ENCODE measurements at places on chromosomes 7 and 10.

GRCh38 chr7:132300599-132301277 is 275.5 kb downstream of the PLXNA4 start:
- DNase-seq: no peak

DNA sequence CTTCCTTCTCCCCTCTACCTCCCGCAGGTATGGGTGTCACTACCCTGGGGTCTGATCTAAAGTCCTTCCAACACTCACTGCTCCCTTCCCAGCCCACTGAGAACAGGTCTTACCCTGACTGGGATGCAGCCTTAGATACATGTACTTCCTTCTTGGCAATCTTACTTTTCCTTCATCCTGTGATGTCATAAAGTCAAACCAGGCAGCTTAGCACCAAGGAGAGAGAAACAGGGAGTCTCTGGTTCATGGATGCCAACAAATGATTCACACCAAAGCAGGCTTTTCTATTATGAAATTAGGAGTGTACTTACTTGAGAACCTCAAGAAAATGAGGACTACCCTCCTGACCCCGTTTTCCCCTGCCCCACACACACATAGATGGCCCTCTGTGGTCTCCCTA is 111.0 kb upstream of the KMT2E start:
- DNase-seq: no peak

DNA sequence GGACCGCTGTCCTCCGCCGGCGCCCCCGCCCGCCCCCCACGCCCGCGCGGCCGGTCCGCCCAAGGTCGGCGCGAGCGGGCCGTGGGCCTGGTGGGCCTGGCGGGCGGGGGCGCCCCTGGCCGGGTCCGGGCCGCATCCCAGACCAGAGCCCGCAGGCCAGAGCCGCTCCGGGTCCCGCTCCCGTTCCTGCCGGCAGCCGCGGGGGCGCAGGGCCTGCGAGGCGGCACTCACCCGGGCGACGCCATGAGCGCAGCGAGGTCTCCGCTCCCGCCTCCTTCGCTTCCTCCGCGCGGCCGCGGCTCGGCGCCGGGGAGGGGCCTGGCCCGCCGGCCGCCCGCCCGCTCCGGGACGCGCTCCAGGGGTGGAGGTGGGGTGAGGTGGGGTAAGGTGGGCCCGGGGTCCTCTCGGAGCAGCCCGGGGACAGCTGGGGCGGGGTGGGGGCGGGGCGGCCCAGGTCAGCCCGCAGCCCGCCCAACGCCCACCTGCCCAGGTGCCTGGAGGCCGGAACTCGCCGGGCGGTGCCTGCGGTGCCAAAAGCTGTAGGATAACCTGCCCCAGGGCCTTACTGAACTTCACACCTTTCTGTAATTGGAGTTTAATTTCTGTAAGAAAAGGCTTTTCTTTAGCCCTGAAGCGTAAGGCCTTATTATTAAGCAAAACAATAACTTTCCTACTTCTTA is at the start of gene URGCP:
Gene URGCP (minus strand): TSS at position 266 of the 680 bp plus-strand sequence. CDS start 21 bp downstream, at position 245.
- DNase-seq: peak; percentile 26

- no peak for DNase-seq
Observed at GRCh38 chr10:52993109-52993508, 220.5 kb upstream of the MBL2 start.

DNA sequence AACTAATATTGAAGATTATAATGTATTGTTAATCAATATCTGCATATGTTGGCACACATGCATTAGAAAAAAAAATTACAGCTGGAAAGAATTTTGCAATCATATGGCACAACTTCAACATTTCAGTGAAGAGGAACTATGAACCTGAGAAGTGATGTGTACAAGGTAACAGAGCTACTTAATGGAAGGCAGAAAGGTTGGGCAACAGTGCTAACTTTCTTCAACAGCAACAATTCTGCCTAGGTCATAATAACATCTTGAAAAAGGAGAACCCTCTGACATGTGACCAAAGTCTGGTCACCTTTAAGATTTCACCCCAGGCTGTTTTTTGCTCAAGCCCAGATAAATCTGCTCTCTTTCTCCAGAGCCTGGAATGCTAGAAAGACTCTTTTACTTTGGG is 47.9 kb upstream of the SKAP2 start:
- no peak for DNase-seq

DNA sequence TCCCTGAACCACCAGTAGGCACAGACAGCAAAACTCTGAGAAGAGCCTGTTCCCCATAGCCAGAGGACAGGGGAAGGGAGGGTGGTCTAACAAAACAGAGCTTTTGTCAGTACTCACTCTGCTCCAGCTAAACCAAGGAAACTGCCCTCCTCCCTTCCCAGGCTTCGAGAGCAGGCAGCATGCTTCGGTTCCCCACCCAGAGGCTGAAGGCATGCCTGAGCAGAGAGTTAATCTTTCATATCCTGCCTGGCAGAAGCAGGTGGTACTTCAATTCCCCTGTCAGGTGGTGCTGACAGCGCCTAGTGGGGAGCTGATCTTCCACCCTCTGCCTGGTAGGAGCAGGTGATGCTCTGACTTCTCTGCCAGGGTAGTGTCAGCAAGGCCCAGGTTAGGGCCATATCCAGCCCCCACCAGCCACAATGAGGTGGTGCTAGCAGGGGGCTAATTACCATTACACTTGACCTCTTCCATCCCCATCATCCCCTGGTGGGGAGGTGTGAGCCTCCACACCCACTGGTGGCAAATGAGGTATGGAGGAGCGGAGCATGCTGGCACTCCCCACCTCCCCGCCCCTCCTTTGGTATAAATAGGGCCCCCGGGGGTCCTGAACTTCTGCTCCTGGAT is 35.1 kb downstream of the SDK1 start:
- no peak for DNase-seq

- no peak for DNase-seq
Observed at GRCh38 chr10:43452356-43452914, 15.5 kb downstream of the ZNF487 start.

DNA sequence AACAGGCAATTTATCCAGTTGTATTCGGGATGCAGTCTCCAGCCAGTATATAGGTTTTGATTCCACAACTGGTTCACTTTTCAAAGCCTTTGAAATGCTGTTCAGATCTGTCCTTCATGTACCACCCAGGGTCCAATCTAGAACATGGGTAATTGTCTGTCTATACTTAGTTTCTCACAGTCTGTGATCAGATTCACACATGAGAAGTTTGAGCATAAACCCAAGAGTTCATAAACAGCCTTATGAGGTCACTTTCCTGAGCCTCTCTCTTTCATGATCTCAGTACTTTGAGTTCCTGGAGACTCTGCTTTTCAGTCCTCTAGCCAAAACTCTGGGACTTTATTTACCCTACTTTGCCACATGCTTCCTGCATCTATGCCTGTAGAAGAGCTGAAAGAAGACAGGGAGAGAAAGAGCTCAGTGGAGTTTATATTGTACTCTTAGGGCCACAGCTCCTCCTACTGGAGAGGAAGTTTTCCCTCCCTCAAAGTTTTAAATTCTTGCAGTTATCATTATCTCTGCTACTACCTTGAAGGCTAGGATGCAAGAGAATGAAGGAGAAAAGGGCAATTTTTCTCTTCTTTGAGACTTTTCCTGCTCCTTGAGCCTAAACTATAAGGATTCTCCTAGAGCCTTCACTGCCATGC is 172.0 kb downstream of the ZEB1 start:
- no peak for DNase-seq

DNA sequence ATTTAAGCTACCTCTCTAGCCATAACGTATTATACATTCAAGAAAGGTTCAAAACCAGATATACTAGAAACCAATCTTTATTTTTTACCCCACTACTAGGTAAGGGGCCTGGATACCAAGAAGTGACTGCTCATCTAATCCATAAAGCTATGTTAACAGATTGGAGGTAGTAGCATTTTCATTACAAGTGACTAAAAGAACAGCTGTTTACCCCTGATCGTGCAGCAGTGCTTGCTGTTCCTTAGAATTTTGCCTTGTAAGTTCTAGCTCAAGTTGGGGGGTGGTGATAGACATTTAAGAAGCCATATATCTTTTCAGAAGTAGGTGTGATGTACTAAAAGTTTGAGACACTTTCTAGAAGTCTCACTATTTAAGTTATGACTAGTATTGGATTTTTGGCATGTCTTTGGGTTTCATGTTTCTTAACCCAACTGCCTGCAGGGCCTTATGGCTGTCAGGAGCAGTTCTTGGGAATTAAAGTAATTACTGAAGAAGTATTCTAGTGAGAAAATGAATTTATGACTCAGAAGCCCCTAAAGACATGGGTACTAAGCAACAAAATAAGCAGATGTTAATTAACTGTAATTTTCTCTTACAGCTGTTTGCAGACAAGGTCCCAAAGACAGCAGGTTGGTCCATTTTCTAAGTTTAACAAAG is 2.3 kb downstream of the PPIA start:
- DNase-seq: no peak

- DNase-seq: no peak
Observed at GRCh38 chr7:90230834-90231233, 14.1 kb upstream of the CFAP69 start.

GRCh38 chr10:73744664-73744975 is 448 bp downstream of the SEC24C start:
- peak; percentile 56 for DNase-seq

DNA sequence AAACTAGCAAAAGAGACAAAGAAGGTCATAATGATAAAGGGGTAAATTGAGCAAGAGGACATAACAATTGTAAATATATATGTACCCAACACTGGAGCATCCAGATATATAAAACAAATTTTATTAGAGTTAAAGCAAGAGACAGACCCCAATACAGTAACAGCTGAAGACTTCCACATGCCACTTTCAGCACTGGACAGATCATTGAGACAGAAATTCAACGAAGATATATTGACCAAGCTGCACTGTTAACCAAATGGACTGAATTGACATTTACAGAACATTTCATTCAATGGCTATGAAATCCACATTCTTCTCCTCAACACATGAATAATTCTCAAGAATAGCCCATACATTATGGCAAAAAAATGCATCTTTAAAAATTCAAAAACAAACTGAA is 378.2 kb downstream of the PTPRN2 start:
- DNase-seq: no peak
